ENCODE measurements at places on chromosomes 13 and 19.

DNA sequence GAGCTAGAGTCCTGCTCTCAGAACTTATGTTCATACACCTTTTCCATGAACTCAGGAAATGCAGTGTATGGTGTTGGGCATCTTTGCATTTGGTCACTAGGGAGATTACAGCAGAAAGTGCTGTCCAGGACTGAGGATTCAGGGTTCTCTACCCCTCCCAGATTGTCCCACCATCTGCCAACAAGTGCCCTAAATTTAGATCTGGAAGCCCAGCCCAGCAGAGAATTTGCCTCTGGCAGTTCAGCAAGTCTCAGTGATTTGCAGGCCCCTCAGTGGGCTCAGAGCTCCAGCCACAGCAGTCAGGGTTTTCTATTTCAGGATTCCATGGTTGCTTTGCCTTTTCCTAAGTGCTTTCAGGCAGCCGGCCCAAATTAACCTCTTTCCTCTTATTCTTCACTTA lies 23.4 kb downstream of the CNFN start:
- H3K36me3 ChIP-seq = peaks cover 9% of the 10 kb centered on the region
- peaks cover 8% of the 10 kb centered on the region for H3K4me1 ChIP-seq
- no peak overlapping the region for H3K4me3 ChIP-seq
- no peaks in the 10 kb centered on the region for H3K27me3 ChIP-seq
- no peak overlapping the region for H3K27ac ChIP-seq

DNA sequence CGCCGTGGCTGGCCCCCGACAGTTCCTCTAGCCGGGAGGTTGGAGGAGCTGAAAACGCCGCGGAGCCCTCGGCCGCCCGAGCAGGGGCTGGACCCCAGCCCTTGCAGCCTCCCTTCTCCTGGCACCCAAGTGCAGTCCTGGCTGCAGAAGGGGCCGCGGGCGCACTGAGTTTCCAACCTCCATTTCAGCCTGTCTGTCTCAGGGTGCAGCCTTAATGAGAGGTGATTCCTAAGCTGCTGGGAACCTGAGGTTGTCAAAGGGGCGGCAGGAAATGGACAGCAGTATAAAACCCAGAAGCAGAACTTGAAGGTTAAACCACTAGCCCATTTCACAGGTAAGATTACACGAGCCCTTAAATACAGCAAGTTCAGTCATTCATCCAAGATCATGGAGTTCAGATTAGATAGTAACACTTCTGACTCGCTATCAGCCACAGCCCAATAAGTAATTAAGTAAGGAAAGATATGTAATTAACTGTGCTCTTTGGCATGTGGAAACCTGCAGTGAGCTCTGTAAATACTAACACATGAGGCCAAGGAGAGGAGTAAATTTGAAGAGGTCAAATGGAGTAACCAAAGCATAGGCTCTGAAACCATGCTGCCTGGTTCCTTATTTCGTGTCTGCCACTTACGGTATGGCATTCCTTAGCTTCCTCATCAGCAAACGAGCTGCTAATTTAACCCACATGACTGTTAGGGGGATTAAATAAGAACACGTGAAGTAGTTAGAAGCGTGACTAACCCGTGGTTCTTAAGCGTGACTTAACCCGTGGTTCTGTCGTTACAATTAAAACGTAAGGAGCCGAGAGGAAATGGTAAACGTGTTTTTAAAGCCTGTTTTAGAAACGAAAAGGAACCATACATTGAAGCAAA lies 686 bp downstream of the SETDB2 start:
- H3K27ac ChIP-seq = peak overlapping the region; percentile 95
- H3K36me3 ChIP-seq = peaks cover 18% of the 10 kb centered on the region
- DNase-seq = peak; percentile 26
- peak overlapping the region; percentile 100 for H3K4me3 ChIP-seq
- peaks cover 76% of the 10 kb centered on the region for H3K4me1 ChIP-seq
- no peaks in the 10 kb centered on the region for H3K27me3 ChIP-seq

- no peak overlapping the region for H3K4me3 ChIP-seq
- DNase-seq = no peak
- no peaks in the 10 kb centered on the region for H3K4me1 ChIP-seq
- H3K36me3 ChIP-seq = no peaks in the 10 kb centered on the region
These were observed 114.1 kb downstream of the DACH1 start for GRCh38 chr13:71752775-71753513.

- H3K27me3 ChIP-seq = peaks cover 8% of the 10 kb centered on the region
- H3K4me3 ChIP-seq = peak overlapping the region; percentile 95
- H3K4me1 ChIP-seq = peaks cover 39% of the 10 kb centered on the region
- H3K27ac ChIP-seq = peak overlapping the region; percentile 96
- H3K36me3 ChIP-seq = peaks cover 30% of the 10 kb centered on the region
- DNase-seq = peak; percentile 48
These were observed 1.3 kb downstream of the GADD45B start for GRCh38 chr19:2477141-2477710.

DNA sequence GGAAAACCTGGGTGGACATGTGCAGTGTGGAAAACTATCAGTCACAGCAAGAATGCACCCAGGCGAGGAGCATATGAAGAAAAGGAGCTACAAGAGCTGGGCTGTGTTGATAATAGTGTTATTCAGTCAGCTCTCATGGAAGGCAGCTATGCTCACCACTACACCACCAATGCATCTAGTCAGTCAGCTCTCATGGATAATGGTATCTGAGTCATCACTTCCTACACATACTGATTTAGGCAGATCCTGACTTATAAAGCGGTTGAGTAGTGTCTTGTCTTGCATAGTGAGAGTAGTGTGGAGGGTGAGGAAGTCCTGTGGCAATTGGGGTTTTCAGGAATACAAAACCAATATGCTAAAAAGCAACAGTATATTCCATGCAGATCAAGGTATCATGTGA lies 9.1 kb upstream of the ZNF160 start:
- H3K36me3 ChIP-seq = peaks cover 57% of the 10 kb centered on the region
- H3K4me3 ChIP-seq = no peak overlapping the region
- H3K4me1 ChIP-seq = no peaks in the 10 kb centered on the region
- H3K27me3 ChIP-seq = no peaks in the 10 kb centered on the region
- no peak overlapping the region for H3K27ac ChIP-seq

Measured in activated naive CD8-positive, alpha-beta T cell treated with anti-CD3 and anti-CD28 coated beads, Interleukin-2, amount 50 U/mL, for 24 hours (primary cell).